ENCODE measurements at places on chromosomes 2 and 18.

- H3K36me3 ChIP-seq = no peaks in the 10 kb centered on the region
- DNase-seq = no peak
- H3K4me1 ChIP-seq = peaks cover 36% of the 10 kb centered on the region
- H3K27ac ChIP-seq = no peak overlapping the region
- peaks cover 34% of the 10 kb centered on the region for H3K27me3 ChIP-seq
- H3K4me3 ChIP-seq = peak overlapping the region; percentile 6
Measured at GRCh38 chr18:33581856-33582255, 3.8 kb downstream of the ASXL3 start.

- DNase-seq = peak; percentile 3
- H3K36me3 ChIP-seq = no peaks in the 10 kb centered on the region
- H3K4me3 ChIP-seq = no peak overlapping the region
- H3K27ac ChIP-seq = no peak overlapping the region
Measured at GRCh38 chr2:39141334-39142271, 20.8 kb upstream of the SOS1 start.

DNA sequence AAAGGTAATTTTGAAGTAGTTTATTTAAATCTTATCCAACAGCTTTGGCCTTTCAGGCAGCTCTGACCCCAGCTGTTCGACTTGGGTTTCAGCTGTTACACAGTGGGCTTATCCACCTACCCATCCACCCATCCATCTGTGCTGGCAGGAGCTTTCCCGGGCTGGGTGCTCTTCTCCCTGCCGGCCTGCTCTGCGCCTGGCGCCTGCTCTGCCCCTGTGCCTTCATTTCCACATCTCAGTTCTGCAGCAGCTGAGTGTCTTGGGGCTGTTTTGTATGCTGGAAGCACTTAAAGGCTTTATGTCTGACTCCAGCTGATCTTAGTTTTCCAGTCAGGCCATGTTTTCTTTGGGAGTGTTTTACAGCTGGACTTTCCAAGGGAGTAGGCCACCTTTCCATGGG is 24.2 kb downstream of the LDLRAD4 start:
- DNase-seq = no peak
- H3K27ac ChIP-seq = no peak overlapping the region
- H3K4me3 ChIP-seq = no peak overlapping the region

- H3K27ac ChIP-seq = no peak overlapping the region
- H3K4me1 ChIP-seq = no peaks in the 10 kb centered on the region
- DNase-seq = no peak
- H3K4me3 ChIP-seq = no peak overlapping the region
Measured at GRCh38 chr2:232340171-232340935, 38.2 kb upstream of the ALPP start.

DNA sequence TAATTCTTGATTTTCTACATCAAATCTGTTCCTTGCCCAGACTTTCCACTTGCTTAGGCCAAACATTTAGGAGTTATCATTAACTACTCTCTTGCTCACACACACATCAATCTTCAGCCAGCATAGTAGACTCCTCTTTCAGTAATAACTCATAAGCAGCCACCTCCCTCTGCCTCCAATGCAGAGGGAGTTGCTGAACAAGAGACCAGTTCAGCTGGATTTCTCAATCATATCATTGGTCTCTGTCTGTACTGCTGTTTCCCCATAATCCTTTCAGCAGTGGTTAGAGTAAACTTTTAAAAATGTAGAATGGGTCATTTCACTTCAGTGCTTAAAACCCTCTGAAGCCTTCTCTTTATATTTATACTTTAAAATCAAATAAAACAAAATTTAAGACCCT is 112.9 kb downstream of the SLC39A10 start:
- DNase-seq = no peak
- no peaks in the 10 kb centered on the region for H3K36me3 ChIP-seq
- no peaks in the 10 kb centered on the region for H3K4me1 ChIP-seq
- H3K27ac ChIP-seq = no peak overlapping the region

DNA sequence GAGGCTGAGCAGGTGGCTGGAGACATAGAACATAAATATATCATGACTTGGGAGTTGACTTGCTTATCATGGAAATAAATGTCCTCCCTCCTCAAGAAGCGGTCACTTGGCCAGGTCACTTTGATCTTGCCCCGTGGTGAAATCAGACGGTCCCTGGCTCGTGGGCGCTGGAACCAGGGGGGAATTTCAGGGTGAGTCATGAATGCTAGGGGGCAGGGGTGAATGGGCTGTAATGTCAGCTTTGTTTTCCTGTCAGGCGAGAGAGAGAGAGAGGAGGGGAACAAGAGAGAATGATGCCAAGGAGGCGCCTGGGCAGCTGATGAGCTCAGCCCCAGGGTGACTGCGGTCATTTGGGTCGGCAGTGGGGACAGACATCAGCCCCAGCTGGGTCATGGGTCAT is 47.7 kb downstream of the RRM2 start:
- no peaks in the 10 kb centered on the region for H3K36me3 ChIP-seq
- peaks cover 19% of the 10 kb centered on the region for H3K4me1 ChIP-seq
- no peak overlapping the region for H3K27ac ChIP-seq
- no peak overlapping the region for H3K4me3 ChIP-seq
- no peak for DNase-seq

DNA sequence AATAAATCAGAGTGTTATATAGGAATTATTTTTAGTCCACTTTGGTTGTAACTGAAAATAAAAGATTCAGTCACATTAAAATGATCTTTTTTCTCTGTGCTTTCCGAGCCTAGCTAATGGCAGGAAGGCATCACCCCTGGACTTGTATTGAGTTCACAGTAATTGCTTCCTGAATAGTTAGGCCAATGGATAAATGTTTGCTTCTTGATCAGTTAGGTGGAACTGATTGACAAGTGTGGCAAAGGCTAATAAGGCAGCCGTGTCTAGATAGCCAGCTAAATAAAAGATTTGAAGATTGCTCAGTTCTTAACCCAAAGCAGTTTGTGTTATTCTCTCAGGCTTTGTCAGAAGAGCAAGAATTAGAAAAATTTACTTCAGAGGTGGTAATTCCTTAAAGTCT is 20.8 kb downstream of the FAM171B start:
- H3K4me1 ChIP-seq = peaks cover 53% of the 10 kb centered on the region
- no peak overlapping the region for H3K27ac ChIP-seq
- no peaks in the 10 kb centered on the region for H3K27me3 ChIP-seq
- no peaks in the 10 kb centered on the region for H3K36me3 ChIP-seq
- H3K4me3 ChIP-seq = no peak overlapping the region

- H3K27ac ChIP-seq = peak overlapping the region; percentile 96
- DNase-seq = peak; percentile 62
- H3K27me3 ChIP-seq = no peaks in the 10 kb centered on the region
- peaks cover 31% of the 10 kb centered on the region for H3K4me1 ChIP-seq
Measured at GRCh38 chr2:144331674-144332355, 188.1 kb downstream of the ZEB2 start.

GRCh38 chr18:6414118-6414722 is 491 bp downstream of the L3MBTL4 start:
- peak overlapping the region; percentile 78 for H3K4me3 ChIP-seq
- no peaks in the 10 kb centered on the region for H3K36me3 ChIP-seq
- no peaks in the 10 kb centered on the region for H3K4me1 ChIP-seq
- peak; percentile 67 for DNase-seq
- H3K27ac ChIP-seq = no peak overlapping the region
- peaks cover 64% of the 10 kb centered on the region for H3K27me3 ChIP-seq

DNA sequence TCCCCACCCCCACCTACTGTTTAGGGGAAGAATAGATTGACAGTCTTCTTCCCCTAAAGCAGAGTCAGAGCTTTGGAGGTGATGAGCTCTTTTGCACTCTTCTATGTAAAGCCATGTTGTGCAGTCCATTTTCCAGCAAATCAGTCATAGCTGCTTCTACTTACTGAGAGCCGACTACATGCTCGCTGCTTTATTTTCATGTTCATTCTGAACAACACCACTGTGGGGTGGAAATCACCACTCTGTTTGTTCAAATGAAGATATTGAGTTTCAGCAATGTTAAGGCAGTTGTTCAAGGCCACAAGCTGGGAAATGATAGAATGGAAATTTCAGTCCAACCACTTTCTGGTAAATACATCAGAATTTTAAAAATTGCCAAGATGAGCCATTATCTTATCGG is 88.3 kb downstream of the INSIG2 start:
- H3K4me3 ChIP-seq = no peak overlapping the region
- H3K36me3 ChIP-seq = no peaks in the 10 kb centered on the region
- no peaks in the 10 kb centered on the region for H3K27me3 ChIP-seq
- no peak overlapping the region for H3K27ac ChIP-seq
- no peak for DNase-seq
- peaks cover 15% of the 10 kb centered on the region for H3K4me1 ChIP-seq

DNA sequence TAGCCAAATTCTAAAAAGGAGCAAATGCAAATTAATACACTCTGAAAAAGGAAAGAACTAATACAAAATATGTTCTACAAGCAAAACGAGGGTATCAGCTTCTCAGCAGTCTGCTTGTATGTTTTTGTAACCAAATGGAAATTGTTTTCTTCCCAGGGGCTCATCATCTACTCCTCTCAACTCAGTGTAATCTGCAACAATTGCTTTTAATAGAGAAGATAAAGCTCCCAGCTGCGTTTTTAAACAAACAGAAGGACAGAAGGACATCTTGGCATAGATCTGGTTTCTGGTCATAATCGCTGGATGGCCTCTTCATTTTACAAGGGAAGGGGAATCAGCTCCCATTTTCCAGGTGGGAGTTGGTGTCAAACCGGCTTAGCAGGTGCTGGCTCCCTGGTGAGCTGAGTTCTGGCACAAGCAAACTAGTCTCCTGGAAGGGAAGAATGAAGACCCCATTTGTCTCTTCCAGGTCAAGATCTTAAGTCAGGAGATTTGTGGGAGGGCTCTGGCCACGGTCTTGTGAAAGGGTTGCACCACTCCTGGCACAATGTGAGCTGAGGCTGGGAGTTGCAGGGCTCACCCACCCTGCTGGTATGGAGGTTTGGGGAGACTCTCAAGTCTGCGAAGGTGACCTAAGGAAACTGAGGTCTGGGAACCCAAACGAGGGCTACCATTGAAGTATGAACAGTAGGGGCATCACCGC is 41.6 kb downstream of the NPPC start:
- no peaks in the 10 kb centered on the region for H3K4me1 ChIP-seq
- no peaks in the 10 kb centered on the region for H3K27me3 ChIP-seq
- DNase-seq = no peak
- H3K27ac ChIP-seq = no peak overlapping the region

DNA sequence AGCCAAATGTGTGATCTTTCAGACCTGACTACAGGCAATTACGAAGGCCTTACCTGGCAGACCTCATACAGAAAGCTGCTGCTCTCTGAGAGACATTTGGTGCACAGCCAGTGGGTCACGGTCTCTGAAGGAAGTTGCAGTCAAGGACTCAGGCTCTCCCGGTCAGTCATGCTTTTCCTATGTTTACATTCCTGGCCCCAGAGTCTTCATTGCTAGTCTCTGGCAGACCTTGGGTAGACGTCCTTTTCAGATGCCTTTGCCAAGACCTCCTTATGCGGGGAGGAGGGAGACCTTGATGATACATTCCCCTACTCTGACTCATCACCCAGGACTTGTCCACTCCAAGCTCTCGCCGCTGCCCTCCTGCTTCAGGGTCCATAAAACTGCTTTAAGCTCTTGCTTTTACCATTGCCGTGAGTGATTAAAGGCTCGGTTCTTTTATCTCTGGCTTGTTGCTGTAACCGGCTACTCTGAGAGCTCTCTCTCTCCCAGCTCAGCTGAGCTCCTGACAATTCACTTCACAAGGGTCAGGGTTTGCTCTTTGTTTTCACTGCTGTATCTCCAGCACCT is 62.0 kb upstream of the SLC35F5 start:
- no peak overlapping the region for H3K4me3 ChIP-seq
- H3K36me3 ChIP-seq = no peaks in the 10 kb centered on the region
- H3K27ac ChIP-seq = no peak overlapping the region
- H3K4me1 ChIP-seq = peaks cover 10% of the 10 kb centered on the region
- DNase-seq = peak; percentile 58
- H3K27me3 ChIP-seq = no peaks in the 10 kb centered on the region

DNA sequence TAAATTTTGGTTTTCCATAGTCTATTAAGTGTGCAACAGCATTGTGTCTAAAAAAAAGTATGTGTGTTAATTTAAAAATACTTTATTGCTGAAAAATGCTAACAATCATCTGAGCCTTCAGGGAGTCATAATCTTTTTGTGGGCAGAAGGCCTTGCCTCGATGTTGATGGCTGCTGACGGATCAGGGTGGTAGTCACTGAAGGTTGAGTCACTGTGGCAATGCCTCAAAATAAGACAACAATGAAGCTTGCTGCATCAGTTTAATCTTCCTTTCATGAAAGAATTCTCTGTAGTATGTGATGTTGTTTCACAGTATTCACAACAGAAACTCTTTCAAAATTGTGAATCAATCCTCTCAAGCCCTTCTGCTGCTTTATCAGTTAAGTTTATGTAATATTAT is 31.3 kb downstream of the HDHD2 start:
- DNase-seq = no peak
- H3K36me3 ChIP-seq = peaks cover 3% of the 10 kb centered on the region
- H3K4me1 ChIP-seq = peaks cover 29% of the 10 kb centered on the region
- H3K27me3 ChIP-seq = no peaks in the 10 kb centered on the region
- H3K27ac ChIP-seq = no peak overlapping the region

- peaks cover 2% of the 10 kb centered on the region for H3K4me1 ChIP-seq
- no peak for DNase-seq
- H3K27me3 ChIP-seq = peaks cover 15% of the 10 kb centered on the region
- no peak overlapping the region for H3K27ac ChIP-seq
Measured at GRCh38 chr2:136496966-136497365, 268.4 kb upstream of the THSD7B start.

GRCh38 chr2:151907286-151908203 is 79.3 kb upstream of the ARL5A start:
- H3K27me3 ChIP-seq = no peaks in the 10 kb centered on the region
- H3K36me3 ChIP-seq = no peaks in the 10 kb centered on the region
- peaks cover 14% of the 10 kb centered on the region for H3K4me1 ChIP-seq

- H3K4me3 ChIP-seq = no peak overlapping the region
- DNase-seq = no peak
- no peaks in the 10 kb centered on the region for H3K4me1 ChIP-seq
- H3K27ac ChIP-seq = no peak overlapping the region
- no peaks in the 10 kb centered on the region for H3K36me3 ChIP-seq
Measured at GRCh38 chr2:149613704-149614103, 26.1 kb upstream of the MMADHC start.

GRCh38 chr18:6633310-6633709 is 96.2 kb upstream of the ARHGAP28 start:
- no peak overlapping the region for H3K27ac ChIP-seq
- no peaks in the 10 kb centered on the region for H3K36me3 ChIP-seq
- peaks cover 14% of the 10 kb centered on the region for H3K4me1 ChIP-seq
- no peak overlapping the region for H3K4me3 ChIP-seq
- DNase-seq = peak; percentile 68
- H3K27me3 ChIP-seq = no peaks in the 10 kb centered on the region

GRCh38 chr18:34358923-34359322 is 134.2 kb upstream of the NOL4 start:
- H3K4me3 ChIP-seq = no peak overlapping the region
- H3K27ac ChIP-seq = no peak overlapping the region
- no peaks in the 10 kb centered on the region for H3K36me3 ChIP-seq
- H3K4me1 ChIP-seq = no peaks in the 10 kb centered on the region
- H3K27me3 ChIP-seq = no peaks in the 10 kb centered on the region

DNA sequence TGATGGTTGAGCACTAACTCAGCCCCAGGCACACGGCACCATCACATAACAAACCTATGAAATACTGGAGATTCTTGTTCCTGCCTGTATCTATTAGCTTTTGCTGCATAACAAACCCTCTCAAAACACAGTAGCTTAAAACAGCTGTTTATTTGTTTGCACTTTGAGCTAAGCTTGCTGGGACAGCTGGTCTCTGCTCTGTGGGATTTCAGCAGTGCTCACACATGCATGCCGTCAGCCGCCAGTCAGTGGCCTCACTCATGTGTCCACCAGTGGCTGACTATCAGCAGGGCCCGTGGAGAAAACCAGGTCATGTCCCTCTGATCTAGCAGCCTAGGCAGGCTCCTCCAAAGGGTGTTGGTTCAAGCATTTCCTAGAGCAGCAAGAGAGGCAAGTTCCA is 52.8 kb upstream of the RAB12 start:
- no peaks in the 10 kb centered on the region for H3K27me3 ChIP-seq
- no peaks in the 10 kb centered on the region for H3K4me1 ChIP-seq
- H3K36me3 ChIP-seq = no peaks in the 10 kb centered on the region
- H3K27ac ChIP-seq = no peak overlapping the region
- no peak for DNase-seq
